ENCODE measurements at places on chromosomes 5 and 9.

GRCh38 chr5:145223582-145223981 is 611.6 kb downstream of the PRELID2 start:
- DNase-seq: no peak

- DNase-seq: no peak
Measured at GRCh38 chr5:89147031-89147430, 264.0 kb upstream of the MEF2C start.

DNA sequence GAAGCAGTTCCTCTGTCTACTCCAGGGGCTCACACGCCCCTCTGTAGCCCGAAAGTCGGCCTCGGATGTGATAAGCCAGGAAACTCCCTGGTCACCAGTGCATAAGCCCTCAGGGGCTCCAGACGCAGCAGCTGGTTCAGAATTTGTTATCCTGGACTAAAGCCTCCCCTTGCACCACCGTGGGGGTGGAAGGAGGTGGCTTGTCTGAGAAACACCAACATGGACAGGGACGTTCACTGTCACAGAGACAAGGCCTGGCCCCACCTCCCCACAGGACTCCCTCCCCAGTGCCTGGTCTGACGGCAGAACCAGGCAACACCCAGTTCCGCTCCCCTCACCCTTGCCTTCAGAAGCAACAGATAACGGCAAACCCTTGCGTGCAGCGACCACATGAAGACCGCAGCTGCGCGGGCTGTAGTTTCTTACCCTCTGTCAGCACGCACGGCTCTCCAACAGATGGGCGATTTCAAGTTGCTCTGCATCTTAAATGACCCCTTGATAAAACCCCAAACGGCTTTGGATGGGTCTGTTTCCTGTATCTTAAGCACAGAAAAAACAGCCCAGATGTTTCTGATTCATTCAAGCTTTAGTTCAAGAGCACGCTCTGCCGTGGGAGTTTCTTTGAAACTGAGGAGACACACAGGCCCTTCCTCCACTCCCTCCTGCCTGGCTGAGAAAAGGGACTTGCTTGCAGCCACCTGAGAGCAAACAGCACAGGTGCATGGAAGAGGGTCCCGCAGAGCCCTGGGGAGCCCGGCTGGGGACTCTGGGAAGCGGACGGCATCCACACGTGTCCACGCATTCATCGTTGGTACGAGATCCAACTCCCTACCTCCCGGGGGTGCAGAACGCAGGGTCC is 44.7 kb upstream of the NKD2 start:
- peak; percentile 13 for DNase-seq

GRCh38 chr5:157888814-157889532 is 30.0 kb upstream of the CLINT1 start:
- DNase-seq: no peak

GRCh38 chr5:110012145-110012544 is 322.4 kb downstream of the MAN2A1 start:
- no peak for DNase-seq

DNA sequence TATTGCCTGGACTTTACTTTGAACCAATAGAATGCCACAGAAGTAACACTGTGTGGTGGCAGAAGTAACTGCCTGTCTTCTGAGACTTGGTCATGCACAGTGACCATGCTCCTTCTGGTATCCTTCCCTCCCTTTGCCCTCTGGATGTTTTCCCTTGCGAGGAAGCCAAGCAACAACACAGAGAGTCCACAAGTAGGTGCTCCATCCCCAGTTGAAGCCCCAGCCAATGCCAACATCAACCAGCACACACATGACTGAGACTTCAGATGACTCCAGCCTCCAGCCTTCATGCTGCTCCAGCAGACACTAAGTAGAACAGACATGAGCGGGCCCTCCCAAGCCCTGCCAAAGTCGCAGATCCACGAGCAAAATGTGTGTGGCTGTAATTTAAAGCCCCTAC is 129.6 kb downstream of the EPB41L4A start:
- no peak for DNase-seq

GRCh38 chr5:124806373-124807077 is 60.1 kb upstream of the ZNF608 start:
- DNase-seq: no peak

DNA sequence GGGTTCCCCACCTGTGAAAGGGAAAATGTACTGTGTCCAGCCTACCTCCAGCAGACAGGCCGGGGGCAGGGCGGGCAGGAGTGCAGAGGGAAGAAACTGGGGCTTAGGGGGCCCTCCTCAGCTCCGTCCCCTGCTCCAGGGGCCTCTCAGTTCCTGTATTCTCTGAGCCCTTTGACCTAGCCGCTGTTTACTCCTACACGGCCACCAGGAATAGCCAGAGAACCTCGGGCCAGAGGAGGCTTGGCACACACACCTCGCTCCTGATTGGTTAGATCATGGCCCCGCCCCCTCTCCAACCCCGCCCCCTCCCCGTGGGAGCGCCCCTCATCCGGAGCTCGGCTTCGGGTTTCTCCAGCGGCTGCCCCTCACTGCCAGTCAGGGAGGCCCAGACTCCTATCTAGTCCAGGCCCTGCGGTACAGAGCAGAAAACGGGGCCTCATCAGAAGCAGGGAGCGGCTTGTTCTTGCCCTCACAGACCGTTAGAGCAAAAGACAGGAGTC is 2.2 kb downstream of the ST6GALNAC6 start:
- no peak for DNase-seq

DNA sequence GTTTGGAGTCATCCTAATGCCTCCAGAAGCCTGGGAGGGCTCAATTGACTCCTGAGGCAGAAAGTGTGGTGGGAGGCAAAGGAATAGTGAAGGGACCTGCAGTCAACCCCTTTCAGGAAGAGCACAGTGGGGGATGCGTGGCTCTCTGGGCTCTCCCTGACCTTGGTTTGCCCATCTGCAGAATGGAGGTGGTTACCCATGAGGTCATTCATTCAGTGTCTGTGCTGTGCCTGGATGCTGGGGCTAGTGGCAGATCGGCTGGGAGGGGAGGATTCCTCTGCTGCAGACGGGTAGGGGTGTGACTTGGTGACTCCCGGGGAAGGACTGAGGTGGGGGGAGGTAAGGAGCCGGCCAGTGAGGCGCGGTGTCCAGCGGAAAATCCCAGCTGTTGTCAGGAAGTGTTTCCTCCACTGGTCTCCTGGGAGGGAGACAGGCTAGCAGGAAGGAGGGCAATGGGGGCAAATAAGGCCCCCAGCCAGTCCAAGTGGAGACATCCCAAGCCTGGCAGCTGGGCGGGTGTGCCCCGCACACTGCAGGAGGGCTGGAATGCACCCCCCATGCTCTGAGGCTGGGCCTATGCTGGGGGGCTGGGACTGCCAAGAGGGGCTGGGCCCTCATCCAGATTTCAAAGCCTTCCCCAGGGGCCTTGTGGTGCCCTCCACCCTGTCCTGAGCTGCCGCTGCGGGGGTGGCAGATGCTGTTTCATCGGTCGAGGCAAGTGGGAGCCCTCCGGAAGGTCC is 10.9 kb downstream of the CXXC5 start:
- no peak for DNase-seq
